ENCODE measurements at places on chromosomes 6 and 20. TPM values are rescaled to one million over a fixed set of nuclear protein-coding genes. Genes with fewer than 3 reads are reported as not detected.

GRCh38 chr6:33126101-33126714, 50.4 kb downstream of the HLA-DPB1 start:
- DNase-seq: no peak

PNPLA1 gene
- 0.32 TPM for total RNA-seq

DLK2 gene
- not detected for total RNA-seq

DNA sequence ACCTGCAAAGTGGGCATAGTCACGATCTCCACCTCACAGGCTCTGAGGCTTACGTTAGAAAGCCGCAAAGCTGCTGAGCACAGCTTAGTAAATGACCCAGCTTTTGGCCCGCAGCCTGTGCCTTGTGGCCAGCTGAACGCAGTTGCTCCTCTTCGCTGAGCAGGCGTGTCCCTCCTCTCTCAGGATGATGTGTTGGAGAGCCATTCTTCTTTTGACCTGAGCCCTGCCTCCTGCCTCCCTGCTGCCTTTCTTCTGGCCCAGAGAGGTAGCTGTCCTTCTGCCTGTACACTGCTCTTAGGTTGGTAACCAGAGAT, 47.6 kb upstream of the MYL9 start:
- DNase-seq: no peak

C2 gene
- 60.8 TPM for total RNA-seq

GRCh38 chr20:24064092-24064491, 75.5 kb upstream of the GGTLC1 start:
- no peak for DNase-seq

- no peak for DNase-seq
Observed at GRCh38 chr6:118152524-118152923, 245.5 kb downstream of the SLC35F1 start.

DNA sequence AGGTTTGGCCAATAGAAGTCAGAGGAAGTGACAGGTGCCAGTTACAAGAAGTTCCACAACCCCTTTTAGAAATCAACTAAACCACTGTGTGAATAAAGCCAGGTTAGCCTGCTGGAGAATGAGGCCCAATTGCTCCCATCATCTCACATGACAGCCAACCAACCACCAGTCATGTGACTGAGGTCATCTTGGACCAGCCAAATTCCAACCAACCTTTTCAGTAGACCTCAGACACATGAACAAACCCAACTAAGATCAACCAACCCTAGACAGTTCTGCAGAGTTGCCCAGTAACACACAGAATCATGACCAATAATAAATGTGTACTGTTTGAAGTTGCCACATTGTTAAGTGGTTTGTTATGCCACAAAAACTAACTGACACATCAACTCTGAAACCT, 44.6 kb upstream of the GGTLC1 start:
- no peak for DNase-seq

PSMB8 gene
- total RNA-seq: 46.4 TPM

GRCh38 chr6:31202259-31203166, 32.0 kb upstream of the POU5F1 start:
- no peak for DNase-seq

- no peak for DNase-seq
Observed at GRCh38 chr6:122322824-122323223, 76.6 kb upstream of the HSF2 start.
